ENCODE measurements at places on chromosomes 2 and 18. TPM values are rescaled to one million over a fixed set of nuclear protein-coding genes. Genes with fewer than 3 reads are reported as not detected.

DNA sequence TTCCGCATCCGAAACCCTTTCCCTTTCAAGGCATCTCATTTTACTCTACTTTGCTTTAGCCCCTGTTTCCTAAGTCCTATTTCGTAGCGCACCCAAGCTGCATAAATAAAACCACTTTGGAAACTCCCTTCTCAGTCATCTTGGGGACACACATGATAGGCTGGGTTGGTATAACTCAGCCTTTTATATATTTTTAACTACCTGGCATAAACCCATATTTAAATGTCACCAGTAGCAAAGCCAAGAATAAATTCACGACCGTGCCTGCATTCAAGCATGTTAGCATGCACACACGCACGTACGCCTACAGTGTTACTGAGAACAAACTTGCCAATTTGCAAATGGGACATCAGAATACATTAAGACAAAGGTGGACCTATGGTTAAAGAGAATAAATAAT is 564.7 kb upstream of the PIK3C3 start:
- no peak for DNase-seq

DNA sequence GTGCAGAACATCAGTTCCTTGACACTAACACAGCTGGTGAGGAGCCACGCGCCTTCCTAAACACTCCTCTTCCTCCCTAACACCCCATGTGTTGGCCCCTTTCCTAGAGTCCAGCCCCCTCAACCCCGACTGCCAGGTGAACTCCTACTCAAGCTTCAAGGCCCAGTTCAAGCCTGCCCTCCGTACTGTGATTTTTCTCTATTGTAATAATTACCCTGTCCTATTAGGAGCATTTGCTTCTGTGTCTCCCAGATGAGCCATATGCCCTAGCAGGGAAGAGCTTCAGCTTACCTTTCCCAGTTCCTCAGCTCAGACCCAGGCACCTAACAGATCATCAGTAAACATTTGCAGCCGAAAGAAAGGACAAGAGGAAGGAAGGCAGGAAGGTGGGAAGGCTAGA is 130.6 kb upstream of the SALL3 start:
- no peak for DNase-seq

DNA sequence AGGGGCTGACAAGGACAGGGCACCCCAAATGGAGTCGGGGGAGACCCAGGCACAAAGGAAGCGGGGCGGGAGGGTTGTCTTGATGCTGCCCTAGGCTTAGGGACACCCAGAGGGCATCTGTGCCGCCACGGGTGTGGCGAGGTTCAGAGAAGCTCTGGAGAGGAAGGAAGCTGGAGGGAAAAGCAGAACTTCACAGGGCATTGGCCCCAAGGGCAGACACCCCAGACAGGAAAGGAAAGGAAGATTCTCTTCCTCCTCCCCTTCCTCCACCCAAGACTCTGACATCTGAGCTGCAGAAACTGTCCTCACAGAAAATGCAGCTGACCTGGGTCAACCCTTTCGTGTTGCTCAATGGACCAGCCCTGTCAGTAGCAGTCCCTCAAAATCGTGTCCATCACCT is 25.6 kb downstream of the DNMT3A start:
- no peak for DNase-seq

GRCh38 chr2:85642725-85643124 is 25.3 kb downstream of the SFTPB start:
- DNase-seq = no peak

DNA sequence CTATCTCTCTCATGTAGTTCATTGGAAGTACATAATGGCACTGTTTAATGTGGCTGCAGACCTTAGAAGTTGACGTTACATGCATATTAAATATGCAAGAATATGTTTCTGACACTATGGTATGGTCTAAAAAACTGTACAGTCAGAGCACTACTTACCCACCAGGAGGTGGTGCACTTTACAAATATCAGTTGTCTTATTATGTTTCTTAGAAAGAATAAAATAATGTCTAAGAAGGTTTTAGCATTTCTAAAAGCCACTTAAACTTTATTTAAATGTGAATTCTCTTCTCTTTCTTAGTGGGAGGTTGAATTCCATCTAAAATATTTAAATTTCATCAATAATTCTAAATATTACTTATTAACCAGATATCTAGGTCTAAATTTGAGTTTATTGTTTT is 4.3 kb downstream of the TMEFF2 start:
- no peak for DNase-seq

- DNase-seq = no peak
These were observed 77.5 kb upstream of the ASB18 start for GRCh38 chr2:236341721-236342120.

DNA sequence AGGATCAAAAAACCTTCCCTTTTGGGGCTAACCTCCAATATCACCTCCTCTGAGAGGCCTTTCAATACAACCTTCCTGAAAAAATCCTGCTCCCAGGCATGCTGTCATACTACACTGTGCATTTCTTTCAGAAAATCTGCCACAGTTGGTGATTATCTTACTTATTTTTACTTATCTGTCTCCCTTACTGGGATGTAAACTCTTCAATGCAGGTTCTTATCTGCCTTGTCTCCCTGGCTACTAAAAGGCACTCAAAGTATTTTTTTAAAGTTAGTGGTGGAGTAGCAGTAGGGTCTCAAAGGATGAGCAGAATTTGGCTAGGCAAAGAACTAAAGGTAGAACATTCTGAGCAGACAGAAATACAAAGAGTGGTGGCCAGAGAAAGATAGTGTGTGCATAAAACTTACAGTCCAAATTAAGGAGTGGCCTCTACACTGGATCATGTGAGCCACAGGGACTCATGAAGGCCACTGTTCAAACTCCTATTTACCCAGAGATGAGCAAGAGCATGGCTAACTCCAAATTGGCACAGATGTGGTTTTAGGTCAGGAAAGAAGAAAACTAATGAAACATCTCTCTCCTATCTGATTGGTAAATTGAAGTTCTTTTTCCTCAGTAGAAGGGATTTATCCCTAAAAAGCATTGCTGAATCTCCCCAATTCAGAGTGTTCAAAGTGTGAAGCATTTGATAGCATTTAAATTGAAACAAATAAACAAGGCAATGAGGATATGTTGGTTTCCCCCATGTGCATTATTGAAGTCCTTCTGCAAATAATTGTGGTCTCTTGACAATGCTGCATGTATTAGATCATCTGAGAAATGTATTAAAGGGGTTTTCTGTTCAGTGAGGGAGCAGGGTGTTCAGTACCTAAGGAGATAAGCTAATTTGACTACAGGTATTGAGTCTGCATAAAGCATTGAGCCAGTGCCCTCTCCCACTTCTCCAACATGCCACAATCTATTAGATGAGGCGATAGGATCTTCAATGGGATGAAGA is 285.5 kb downstream of the MREG start:
- no peak for DNase-seq

GRCh38 chr2:38213619-38214167 is 137.7 kb upstream of the CYP1B1 start:
- no peak for DNase-seq

- DNase-seq = no peak
These were observed 412.1 kb upstream of the CWC22 start for GRCh38 chr2:180419212-180419611.

- no peak for DNase-seq
These were observed 36.2 kb downstream of the MAL start for GRCh38 chr2:95061601-95062183.

DNA sequence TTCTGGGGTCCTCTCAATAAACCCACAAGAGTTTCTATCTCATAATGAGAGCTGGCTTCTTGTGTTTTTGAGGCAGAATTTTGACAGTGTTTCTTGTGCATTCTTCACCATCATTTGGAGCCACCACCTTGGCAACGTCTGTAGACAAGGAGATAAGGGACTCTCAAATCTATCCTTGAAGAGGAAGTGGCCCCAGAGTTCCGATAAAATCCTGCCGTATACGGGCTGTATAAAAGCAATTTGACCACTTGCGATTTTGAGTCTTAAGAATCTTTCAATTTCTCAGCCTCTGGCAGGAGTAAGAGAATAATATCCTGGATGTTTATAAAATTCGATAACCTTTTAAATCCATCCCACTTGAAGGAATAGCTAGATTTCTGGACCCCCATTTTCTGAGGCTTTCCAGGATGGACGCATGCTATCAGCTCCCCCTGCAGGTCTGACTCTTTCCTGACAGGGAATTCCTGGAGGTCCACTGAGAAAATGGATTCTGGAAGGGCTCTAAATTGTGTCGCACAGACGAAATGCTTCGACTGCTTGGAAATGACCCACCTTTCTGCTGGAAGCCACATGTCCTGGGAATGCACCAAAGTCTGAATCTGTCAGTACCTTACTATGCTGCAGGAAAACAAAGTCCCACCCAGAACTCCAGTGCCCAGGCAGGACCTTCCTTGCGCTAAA is 54.1 kb downstream of the E2F6 start:
- DNase-seq = no peak

DNA sequence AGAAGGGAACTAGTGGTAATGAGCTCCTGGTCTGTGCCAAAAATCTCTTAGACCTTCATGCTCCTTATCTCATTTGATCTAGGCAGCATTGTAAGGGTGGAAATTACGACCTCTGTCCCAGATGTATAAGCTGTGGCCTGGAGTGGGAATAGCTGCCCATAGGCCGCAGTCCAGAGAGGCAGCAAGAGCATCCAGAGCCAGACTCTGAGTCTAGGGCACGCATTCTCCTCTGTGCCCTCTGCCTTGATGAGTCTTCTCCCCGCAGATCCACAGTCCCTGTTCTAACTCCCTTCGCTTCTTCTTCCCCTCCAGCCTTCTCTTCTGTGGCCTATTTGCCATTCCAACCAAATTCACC is 304.6 kb downstream of the MYCN start:
- DNase-seq = no peak

DNA sequence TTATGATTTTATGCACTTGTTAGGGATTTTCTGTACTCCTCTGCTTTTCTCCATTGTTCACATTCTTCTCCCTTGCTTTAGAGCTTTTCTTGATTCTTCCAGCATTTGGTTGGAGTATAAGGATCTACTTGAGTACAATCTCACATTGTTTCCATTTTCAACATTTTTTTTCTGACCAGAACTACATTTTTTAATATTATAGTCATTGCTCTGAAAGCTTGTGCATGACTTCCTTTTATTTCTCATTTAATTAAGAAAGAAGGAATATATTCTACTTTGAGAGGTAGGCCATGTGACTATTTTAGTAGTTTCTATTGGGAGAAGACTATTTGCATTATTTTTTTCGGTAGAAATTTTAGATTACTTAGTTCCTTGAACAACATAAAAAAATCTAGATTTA is 200.4 kb downstream of the TMEM247 start:
- DNase-seq = no peak

DNA sequence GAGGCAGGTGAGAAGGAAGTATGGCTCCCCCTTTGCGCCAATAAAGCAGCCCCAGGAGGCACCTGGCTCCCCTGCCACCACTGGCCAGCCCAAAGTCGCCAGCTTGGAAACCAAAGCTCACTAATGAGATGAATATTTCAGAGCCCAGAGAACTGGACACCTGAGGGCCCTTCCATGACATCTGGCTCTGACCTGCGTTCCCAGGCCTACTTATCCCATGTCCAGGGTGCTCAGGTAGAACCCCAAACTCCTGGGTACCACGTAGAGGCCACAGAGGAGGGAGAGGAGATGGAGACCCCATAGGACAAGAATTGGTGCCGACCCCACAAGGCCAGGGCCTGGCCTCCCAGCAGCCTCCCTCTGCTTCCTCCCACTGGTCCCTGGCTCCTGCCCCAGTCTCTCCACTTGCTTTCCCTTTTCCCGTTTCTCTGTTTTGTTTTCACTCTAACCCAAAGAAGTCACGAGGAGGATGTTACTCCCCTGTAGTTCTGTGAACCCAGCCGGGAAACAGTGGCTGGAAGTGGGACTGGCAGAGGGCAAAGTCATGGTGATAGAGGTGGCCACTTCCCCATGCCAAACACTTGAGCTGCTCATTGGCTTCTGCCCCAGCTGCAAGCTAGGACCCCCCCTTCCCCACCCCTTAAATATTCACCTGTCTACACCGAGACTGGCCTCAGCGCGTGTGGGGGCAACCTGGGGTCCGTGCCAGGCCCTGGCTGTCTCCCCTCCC is 820 bp downstream of the TMBIM1 start:
- DNase-seq = no peak

- DNase-seq = no peak
These were observed 756.7 kb downstream of the SOCS6 start for GRCh38 chr18:71045331-71046065.

DNA sequence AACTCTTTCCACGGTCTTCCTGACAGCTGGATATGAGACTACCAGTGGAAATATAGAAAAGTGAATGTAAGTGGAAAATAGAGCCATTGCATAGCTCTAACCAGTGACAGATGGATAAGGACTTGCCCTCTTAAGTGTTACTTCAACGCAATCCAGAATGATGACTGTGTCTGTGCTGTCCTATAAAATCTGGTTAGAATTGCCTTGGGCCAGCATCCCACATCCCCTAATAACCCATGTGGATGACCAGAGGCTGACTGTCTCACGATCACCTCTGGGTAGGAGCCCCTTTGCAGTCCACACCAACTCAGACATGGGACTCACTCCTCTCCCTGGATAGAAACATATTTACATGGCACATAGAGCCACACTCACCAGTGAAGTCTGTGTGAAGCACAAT is 186.6 kb downstream of the C1D start:
- DNase-seq = no peak

GRCh38 chr2:80113399-80113798 is 191.2 kb downstream of the LRRTM1 start:
- no peak for DNase-seq

DNA sequence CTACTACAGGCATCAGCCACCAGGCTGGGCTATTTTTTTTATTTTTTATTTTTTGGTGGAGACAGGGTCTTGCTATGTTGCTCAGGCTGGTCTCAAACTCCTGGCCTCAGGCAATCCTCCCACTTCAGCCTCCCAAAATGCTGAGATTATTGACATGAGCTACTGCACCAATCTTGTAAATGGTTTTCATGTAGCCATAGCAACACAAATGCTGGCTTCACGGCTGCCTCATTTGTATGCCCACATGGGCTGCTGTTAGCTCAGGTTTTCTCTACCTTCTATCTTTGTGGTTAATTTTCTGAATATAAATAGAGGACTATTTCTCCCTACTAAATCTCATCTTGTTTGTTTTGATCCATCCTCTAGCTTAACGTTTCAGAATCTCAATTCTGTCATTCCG is 58.2 kb downstream of the PLEKHM3 start:
- no peak for DNase-seq

GRCh38 chr18:48818329-48819254 is 132.2 kb downstream of the SMAD7 start:
- no peak for DNase-seq

GRCh38 chr18:8608795-8609658 is at the start of gene RAB12:
RAB12 (plus strand) TSS chr18:8609437; CDS start chr18:8609440, 3 bp downstream.
- DNase-seq = peak; percentile 73

Gene MFSD2B
- polyA plus RNA-seq = 2.5 TPM

Gene ITM2C
- polyA plus RNA-seq = 325 TPM

Gene CRYGD
- not detected for polyA plus RNA-seq

Gene APCDD1
- polyA plus RNA-seq = 105 TPM

Gene LBX2
- polyA plus RNA-seq = 2.2 TPM
